ENCODE measurements at places on chromosomes 1 and 21.

GRCh38 chr1:203426870-203427269 lies 48.7 kb upstream of the PRELP start:
- no peak for DNase-seq

- no peak for DNase-seq
Observed at GRCh38 chr1:183023146-183023600, at the start of gene LAMC1. LAMC1 (plus strand) TSS chr1:183023420; CDS start chr1:183023717, 297 bp downstream.

GRCh38 chr1:172671591-172671990 lies 12.7 kb downstream of the FASLG start:
- no peak for DNase-seq

DNA sequence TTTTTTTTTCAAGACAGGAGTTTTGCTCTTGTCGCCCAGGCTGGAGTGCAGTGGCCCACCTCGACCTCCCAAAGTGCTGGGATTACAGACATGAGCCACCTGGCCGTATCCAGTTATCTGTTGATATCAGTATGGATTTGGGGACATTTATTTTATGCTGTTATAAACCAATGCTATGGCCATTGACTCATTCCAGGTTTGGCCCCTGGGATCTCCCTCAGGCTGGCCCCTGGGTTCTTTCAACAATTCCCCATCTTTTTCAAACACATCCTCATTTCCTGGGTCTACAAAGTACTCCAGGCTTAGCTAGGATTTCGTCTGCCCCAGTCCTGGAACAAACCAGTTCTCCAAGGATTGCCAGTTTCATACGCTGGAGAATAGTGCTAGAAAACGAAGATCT lies 44.1 kb downstream of the WDR4 start:
- no peak for DNase-seq

DNA sequence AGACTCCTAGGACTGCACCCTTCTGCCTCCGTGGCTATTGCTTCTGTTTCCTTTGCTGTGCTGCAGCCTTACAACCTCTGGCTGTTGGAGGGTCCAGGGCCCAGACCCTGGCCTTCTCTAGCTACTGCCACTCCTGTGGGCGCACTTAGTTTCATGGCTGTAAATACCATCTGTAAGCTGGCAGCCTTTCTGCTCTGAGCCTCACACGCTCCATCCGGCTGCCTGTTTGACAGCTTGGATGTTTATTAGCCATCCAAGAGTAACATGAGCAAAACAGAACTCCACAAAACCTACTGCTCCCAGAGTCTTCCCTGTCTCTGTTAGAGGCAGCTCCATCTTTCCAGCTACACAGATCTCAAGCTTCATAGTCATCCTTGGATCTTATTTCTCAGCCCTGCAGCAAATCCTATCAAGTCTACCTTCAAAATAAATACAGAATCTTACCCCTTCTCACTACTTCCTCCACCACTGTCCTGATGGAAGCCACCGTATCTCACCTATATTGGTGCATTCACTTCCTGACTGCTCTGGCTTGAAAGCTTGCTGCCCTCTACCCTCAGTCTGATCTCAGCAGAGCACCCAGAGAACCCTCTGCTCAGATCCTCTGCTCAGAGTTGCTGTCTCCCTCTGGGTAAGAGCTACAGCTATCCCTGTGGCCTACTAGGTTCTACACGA lies 19.1 kb downstream of the SLC25A33 start:
- no peak for DNase-seq

- DNase-seq: no peak
Observed at GRCh38 chr1:183249941-183250452, 63.9 kb downstream of the LAMC2 start.

- DNase-seq: peak; percentile 3
Observed at GRCh38 chr1:233025157-233025556, 74.7 kb downstream of the NTPCR start.

- no peak for DNase-seq
Observed at GRCh38 chr1:202012544-202013478, 2.4 kb downstream of the ELF3 start.

GRCh38 chr1:227759341-227760300 lies 24.4 kb downstream of the SNAP47 start:
- no peak for DNase-seq

DNA sequence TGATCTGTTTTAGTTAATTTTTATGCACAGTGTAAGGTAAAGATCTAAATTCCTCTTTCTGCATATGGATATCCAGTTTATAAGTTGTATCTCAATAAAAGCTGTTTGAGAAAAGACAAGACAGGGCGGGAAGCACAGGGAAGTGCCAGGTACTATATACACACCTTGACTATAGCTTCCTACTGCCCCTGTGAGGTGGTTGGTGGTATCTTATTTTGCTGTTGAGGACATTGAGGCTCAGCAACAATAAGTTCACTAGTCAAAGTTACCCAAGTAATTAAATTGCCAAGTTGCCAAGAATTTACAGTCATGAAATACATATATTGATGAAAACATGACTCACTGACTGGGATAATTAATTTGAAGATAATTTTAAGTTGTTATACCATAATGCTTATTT lies 109.1 kb downstream of the CD247 start:
- DNase-seq: no peak

GRCh38 chr1:82269431-82269830 lies 468.7 kb downstream of the ADGRL2 start:
- no peak for DNase-seq

GRCh38 chr1:119870917-119871596 lies 25.3 kb downstream of the ADAM30 start:
- DNase-seq: peak; percentile 5

DNA sequence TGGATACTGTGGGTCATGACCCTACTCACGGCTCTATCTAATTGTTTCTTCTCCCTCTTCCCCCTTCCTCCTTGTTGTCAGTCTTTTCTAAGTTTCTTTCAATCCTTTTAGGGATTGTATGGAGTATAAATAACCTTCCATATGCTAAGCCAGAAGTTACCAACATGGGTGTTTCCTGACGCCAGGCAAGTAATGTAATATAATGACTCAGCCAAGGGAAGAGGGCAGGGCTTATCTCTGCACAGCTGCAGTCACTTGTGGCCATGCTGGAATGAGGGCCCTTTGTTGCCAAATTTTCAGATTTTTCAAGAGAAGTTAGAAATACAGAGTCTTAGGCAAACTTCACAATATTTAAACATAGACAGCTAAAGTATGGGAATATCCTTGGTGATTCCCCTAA lies 194.6 kb downstream of the ST6GALNAC3 start:
- peak; percentile 13 for DNase-seq

- DNase-seq: no peak
Observed at GRCh38 chr21:32207406-32207716, 71.5 kb downstream of the MIS18A start.

DNA sequence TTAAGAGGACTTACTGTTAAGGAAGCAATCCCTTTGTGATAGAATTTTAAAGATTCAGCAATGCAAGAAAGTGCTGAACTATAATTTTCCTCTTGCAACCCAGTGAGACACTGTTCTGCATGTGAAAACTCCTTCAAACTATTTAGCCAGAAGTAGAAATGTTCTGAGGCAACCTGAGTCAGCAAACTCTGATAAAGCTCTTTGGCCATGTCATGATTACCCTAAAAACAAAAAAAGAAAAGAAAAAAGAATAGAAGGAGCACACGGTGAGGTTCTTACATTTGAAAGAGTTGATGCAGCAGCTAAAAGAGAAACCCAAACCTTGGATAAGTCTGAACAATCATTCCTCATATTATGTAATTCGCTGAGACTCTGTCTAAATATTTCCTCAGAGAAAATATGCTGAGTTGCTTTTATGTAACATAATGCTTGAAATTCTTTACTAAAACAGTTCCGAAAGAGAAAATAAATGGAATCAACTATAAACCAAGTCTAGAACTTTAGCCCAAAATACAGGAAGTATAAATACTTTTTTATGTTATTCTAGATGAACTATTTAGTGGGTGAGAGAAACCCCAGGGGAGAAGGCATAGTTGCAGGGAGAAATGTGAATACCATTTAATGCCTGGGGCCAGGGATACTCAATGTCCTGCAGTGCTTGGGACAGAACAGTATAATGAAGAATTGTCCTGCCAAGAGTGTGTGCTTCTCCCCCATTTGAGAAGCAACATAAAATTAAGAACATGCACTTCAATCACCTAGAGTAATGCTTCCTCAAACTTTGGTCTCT lies 60.0 kb downstream of the INTS7 start:
- DNase-seq: no peak

DNA sequence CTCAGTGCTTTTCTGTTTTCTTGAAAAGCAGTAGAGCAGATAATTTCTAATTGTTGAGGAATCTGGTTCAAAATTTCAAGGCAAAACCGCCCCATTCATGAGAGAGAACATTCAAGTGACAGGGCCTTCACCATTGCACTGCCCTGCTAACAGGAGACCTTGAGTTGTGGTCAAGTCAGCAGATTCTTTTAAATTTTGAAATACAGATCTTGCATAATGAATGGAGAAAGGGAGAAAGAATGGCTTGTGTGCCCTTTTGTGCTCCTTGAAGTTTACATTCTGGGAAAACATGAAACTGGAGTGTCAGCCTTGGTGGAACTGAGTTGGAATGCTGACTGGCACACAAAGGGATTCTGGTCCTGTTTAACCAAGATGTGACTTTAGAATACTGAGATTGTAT lies 164.5 kb upstream of the UBE2U start:
- no peak for DNase-seq

GRCh38 chr1:157050836-157051235 lies 5.3 kb upstream of the ARHGEF11 start:
- no peak for DNase-seq

GRCh38 chr1:233240371-233240770 lies 55.2 kb downstream of the PCNX2 start:
- DNase-seq: no peak

DNA sequence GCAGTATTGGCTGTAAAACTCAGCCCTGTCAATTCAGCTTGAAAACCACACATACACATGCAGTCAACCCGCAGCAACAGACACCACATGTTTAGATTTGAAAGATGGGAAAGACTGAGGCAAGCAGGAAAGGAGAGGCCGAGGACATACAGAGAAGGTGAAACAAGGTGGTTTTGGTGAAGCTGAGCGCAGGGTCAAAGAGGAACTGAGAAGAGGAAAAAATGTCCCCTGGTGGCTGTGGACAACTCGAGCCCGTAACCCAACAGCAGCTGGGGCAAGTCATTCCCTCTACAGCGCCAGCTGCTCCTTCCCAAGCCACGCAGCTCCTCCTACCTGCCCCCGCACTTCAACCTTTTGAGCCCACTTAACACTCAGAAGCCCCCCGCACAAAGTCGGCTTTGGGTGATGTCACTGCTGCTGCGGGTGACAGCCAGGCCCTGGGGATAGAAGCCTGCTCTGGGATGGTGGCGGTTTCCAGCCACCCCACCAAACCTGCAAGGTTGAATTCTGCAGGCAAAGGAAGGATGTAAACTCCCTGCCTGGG lies 63.0 kb downstream of the KCNN3 start:
- no peak for DNase-seq

GRCh38 chr1:110048240-110048639 lies 13.8 kb downstream of the STRIP1 start:
- no peak for DNase-seq

- DNase-seq: no peak
Observed at GRCh38 chr1:67724928-67725560, 40.0 kb downstream of the GADD45A start.

- DNase-seq: no peak
Observed at GRCh38 chr1:54604051-54604450, 19.3 kb downstream of the FAM151A start.

DNA sequence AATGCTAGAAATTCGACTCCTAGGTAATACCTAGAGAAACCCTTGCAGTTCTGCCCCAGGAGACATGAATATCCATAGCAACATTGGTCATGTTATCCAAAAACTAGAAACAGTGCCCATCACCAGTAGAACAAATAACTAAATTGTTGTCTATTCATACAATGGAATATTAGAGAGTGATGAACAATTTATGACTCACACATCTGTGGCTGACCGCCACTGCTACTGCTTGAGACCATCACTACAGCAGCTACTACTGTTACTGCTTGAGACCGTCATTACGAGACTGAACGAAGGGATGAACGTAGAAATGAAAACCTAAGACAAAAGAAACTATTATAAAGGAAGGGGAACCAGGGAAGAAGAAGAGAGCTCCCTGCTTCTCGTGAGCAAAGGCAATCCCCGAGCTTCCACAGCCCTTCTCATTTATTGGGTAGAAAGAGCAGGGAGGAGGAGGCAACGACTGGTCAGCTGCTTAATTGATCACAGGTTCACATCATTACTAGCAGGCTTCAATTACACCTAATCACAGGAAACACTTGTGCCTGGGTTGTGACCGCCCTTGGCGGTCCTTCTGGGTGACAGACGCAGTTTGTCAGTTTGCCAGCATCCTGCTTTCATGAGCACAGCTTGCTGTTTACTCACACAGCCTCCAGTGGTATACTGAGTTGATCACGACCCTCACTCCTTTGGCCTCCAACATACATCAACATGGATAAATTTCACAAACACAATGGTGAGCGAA lies 14.1 kb upstream of the PADI4 start:
- no peak for DNase-seq

- DNase-seq: no peak
Observed at GRCh38 chr1:93692451-93692861, 10.8 kb upstream of the BCAR3 start.

GRCh38 chr1:66468722-66469121 lies 65.2 kb upstream of the SGIP1 start:
- no peak for DNase-seq

- no peak for DNase-seq
Observed at GRCh38 chr1:102234753-102235359, 238.1 kb upstream of the OLFM3 start.

DNA sequence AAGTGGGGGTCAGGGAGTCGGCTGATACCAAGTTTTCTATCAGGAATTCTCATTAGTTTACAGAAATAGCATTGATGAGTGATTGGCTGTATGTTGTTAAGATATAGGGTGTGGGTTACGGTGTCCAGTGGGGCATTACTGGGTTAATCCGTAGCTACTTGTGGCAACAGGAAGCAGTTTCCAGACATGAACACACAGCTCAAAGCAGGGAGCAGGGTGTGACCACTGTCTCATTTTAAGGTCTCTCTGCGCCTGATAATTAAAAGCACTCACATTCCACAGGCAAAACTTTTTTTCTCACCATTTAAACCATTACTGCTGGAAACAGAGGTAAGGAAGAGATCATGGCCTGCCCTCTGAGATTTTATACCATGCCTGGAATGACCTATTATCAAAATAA lies 114.9 kb downstream of the SIK1 start:
- no peak for DNase-seq

DNA sequence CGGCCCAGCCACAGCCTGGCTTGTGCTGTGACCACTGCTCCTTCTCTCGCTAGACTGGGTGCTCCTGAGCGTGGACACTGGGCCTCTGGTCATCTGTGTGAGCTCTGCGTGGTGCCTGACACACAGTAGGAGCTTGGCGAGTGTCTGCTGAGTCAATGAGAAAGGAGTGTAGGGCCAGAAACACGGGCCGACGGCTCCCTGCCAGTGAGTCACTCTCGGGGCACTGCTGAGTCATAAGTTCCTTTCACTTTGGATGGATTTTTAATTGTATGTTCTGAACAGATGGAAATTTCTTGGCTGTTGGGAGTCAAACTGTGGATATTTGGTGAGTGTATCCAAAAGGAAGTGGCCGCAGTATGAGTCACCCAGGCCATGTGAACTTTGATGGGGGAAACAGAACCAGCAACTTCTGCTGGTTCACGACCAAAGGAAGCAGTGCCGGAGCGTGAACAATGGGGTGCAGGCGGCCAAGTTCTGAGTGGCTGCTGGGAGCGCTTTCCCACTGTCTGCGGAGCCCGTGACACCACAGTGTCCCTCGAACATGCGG lies 41.0 kb upstream of the COL18A1 start:
- no peak for DNase-seq
